RPMI7951 (cell line): ENCODE measurements at places on chromosomes 1 and 21.

GRCh38 chr1:37722181-37723071, 30.1 kb downstream of the CDCA8 start:
- no peak for DNase-seq

- DNase-seq, result no peak
Observed at GRCh38 chr21:18443701-18444100, 40.1 kb upstream of the TMPRSS15 start.

GRCh38 chr1:52955129-52955970, 28.3 kb downstream of the SCP2 start:
- peak; percentile 87 for DNase-seq

DNA sequence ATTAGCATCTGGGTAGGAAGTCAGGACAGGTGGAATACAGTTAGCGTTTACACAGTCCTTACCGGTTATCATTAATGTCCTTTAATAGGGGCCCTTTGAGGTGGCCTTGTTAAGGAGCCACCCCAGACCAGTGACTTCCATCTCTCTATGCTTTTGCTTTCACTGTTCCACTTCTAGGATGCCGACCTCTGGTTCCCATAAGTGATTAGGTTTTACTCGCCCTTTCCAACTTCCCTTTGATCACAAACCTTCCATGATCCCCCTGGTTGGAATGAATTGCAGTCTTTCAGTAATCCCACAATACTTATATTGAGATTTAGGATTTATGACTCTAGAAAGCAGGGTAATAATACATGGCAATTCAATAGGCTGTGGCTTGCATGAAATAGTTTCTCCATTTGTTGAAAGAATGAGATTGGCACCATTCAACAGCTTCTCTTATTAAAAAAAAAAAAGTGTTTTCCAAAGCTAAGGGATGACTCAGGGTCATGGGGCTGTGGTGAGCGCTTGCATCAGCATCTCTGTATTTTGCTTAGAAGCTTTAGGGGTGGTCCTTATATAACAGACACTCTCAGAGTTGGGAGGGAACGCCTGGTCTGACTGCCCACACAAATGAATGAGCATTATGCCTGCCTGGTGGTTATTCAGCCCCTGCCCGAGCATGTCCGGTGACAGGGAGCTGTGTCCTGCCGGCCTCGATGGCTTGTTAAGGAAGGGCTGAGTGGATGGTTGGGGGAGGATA, 110.5 kb downstream of the CNIH3 start:
- DNase-seq, result peak; percentile 94

- DNase-seq, result no peak
Observed at GRCh38 chr1:192159781-192160180, 1.5 kb downstream of the RGS18 start.

GRCh38 chr1:112954017-112954650, 1.9 kb downstream of the SLC16A1 start:
- no peak for DNase-seq

DNA sequence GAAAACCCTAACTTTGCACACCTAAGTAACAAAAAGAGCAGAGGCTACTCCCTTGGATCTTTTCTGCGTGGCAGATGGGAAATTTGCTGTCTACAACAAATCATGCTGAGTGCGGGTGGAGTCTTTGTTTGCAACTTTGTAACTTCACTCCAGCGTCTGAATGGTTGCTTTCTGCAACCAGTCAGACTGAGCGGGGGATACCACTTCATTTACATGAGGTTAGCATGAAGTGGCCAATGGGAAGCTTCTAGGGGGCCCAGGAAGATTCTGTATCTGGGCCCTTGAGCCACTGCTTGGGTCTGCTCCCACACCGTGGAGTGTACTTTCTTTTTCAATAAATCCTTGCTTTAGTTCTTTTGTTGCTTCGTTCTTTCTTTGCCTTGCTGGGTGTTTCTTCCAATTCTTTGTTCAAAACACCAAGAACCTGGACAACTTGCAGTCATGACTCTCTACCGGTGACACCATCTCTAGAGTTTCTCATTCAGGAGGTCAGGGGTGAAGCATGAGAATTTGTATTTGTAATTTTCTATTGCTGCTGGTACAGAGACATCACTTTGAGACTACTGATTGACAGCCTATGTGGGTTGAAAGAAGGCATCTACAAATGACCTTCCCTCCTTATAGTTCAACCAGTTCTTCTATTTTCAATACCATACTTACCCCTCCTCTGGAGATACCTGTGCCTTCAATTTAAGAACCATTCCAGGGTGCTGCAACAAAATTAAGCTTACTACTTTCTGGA, 55.8 kb upstream of the RC3H1 start:
- peak; percentile 13 for DNase-seq

DNA sequence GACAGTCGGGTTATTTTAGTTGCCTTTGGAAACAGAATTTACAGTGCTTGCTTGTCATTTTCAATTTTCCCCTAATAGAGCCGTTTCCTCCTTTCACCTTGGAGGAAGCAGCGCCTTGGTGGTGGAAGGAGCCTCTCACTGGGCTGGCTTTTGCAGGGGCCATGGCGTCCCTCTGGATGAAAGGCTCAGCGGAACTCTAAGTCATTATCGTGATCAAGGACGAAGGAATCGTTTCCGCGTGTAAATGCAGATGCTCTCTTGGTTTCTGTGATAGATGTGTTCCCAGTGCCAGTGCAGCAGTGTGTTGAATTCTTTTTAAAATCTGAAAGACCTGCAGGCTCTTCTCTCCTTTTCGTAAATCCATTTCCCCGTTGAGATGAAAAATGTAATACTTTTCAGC, 126.2 kb upstream of the LMO4 start:
- DNase-seq, result no peak

- peak; percentile 95 for DNase-seq
Observed at GRCh38 chr1:227764019-227764391, 28.8 kb downstream of the SNAP47 start.

- DNase-seq, result no peak
Observed at GRCh38 chr21:42665026-42665425, 11.6 kb downstream of the PDE9A start.

DNA sequence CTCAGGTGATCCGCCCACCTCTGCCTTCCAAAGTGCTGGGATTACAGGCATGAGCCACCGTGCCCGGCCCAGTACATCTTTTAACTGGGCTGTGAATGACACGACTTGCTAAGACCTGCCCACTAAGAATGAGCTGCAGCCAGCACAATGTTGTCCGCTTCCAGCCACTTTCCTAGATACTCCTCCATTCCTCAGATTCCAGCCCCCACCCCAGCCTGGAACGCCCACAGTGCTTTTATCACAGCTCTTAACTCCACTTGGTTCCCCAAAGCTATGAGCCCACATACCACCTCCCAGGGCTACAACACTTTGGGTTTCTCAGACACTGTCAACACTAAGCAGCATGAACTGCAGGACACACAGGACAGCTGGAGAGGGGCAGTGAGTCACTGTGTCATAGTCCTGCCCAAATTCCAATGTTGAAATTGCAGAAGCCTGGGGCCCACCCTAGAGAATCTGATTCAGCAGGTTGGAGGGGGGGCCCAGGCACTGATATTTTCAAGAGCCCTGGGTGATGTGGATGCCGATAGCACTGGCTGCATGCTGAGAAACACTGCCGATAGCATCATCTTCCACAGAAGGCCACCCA, 58.0 kb downstream of the ACBD3 start:
- peak; percentile 37 for DNase-seq

GRCh38 chr1:20686883-20687725, 25.9 kb upstream of the DDOST start:
- no peak for DNase-seq

DNA sequence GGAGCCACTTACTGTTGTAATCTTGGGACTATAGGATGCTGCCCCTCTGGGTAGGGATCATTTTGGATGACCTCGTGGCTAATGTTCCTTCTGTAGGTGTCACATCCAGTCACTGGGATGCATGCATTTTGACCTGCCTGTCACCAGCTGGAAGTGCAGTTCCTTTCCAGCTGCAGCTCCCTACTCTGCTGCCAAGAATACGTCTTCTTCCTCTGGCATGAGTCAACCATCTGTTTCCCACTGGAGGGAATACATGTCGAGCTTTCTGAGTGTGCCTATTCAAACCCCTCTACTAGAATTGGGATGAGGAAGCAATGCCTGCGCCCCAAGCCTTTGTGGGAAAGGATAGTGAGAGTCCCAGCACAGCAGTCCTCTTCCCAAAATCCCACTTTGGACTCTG, 415.5 kb upstream of the ADAMTS5 start:
- DNase-seq, result peak; percentile 26

DNA sequence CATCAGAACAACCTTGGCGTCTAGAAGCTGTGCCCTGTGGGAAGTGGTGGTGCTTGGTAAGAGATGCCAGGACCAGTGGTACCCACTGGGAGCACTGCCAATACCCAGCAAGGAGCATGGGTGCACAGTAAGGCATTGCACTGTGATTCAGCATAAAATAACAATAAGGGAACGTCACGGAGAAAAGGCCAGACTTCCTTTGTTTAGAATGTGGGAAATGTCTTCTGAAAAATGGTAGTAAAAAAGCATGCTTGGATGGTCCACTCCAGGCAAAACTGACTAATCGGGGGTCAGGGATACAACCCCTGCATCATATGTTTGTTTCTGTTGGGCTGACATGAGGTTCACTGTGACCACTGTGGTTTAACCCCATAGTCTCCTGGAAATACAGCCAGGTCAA, 14.7 kb downstream of the METTL18 start:
- DNase-seq, result peak; percentile 23

DNA sequence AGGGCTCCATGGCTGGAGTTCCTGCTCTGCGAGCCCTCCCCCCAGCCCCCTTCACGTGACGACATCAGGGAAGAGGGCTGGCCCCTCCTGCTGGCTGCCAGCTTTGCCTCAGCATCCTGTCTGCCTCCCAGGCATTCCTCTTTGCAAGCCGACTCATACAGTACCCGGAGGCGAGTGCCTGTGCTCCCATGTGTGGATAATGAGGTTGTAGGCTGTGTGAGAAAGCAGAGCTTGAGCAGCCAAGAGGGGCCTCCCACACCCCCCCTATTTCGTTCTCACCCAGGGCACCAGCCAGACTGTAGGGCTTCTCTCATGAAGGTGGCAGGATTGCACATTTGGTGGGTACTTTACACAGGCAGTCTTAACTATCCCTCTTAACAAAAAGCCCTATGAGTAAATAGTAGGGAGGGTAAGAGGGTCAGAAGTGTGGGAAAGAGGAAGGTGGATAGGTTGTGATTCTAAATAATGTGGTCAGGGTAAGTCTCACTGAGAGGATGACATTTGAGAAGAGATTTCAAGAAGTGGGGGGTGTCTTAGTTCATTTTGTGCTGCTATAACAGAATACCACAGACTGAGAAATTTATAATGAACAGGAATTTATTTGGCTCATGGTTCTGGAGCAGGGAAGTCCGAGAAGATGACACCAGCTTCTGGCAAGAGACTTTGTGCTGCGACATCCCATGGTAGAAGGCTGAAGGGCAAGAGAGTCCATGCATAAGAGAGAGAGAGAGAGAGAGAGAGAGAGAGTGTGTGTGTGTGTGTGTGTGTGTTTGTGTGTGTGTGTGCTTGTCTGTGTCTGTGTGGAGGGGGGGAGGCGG, 113.5 kb downstream of the OMA1 start:
- peak; percentile 97 for DNase-seq

DNA sequence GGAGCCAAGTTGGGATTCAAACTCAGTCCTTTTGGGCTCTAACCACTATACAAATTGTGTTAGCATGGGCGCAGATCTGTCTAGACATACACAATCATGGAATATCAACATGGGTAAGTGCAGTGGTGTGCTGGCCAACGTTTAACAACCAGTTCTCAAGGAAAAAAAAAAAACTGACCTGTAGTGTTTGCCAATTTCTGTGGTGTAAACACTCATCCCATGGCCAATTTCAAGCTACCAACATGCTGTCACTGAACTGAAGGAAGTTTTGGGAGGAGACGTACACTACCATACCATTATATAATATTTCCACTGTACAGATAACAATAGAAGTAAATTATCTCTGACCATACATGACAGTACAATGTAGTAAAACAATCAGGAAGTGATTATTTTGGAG, 3.2 kb downstream of the TCEA3 start:
- DNase-seq, result no peak

DNA sequence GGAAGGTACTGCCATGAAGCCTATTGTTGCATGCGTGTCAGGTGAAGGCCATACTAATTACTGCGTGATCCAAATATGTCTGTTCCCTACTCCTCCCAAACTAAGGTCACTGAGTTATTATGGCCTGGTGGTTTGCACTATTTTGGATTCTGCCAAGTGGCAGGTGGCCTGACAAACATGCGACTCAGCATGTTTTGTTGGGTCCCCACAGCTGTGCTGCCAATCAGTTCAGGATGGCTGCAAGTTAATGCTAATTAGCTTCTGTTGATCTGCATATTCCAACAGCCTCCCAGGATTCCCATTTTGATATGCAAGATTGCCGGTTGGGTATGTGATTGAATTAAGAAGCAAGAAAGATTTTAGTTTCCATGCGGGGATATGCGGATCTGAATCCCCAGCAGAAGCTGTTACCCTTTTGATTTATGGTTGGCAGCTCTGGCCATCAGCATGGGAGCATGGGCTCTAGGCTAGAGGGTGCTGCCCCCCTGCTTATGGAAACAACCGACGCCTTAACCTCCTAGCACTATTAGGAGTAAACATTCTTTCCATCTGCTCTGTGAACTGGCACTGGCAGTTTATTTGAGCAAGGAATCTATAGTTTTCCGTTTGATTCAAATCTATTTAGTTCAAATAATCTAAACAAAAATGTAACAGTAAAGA, 429.8 kb upstream of the C1orf87 start:
- no peak for DNase-seq

- DNase-seq, result no peak
Observed at GRCh38 chr1:10759413-10760200, 36.8 kb downstream of the CASZ1 start.

GRCh38 chr1:207850621-207851407, 60.1 kb downstream of the CD34 start:
- DNase-seq, result no peak

DNA sequence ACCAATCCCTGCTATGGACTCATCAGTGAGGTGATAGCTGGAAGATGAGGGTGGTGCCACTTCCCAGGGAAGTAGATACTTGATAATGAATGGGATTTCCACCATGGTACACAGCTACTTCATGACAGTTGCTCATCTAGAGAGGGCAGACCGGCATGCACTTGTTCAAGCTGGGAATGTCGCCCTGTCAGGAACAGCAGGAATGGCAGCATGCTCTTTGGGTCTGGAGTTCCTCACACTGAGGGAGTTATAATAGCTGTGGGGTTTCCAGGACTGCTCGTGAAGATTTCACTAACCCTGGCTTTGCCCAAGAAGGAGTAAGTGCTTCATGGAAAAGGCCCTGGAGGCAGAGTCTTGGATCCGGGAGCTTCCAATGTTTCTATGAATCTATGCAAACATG, 129.2 kb downstream of the PSMG1 start:
- no peak for DNase-seq

DNA sequence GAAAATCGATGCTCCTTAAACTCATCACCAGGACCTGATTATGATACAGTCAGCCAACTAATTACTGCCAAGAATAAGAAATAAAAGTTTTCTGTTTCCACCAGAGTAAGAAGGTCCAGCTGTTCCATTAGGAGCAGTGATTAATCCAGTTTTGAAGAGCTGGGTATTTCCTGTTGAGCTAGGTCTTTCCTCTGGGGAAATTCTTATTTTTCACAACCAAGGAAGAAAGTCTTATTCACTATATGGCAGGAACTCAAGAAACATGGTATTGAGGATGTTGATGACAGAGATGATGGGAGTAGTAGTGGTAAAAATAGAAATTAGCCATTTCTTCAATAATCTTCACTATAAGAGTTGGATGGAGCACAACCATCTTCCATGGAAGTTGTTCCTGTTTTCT, 374.6 kb upstream of the RUNX1 start:
- peak; percentile 15 for DNase-seq

- DNase-seq, result no peak
Observed at GRCh38 chr1:182567629-182568028, 21.4 kb downstream of the RNASEL start.

GRCh38 chr1:233677690-233678354, 63.9 kb downstream of the KCNK1 start:
- DNase-seq, result no peak

- peak; percentile 1 for DNase-seq
Observed at GRCh38 chr21:27645285-27645684, 678.4 kb upstream of the ADAMTS5 start.
